IPS-NIHi11 (cell line): ENCODE measurements at places on chromosomes 3 and 15.
A peak's percentile ranks its signal among the peaks of the same experiment; 100 is the strongest.

- peak; percentile 61 for DNase-seq
These were observed 2.8 kb downstream of the ADAMTS17 start for GRCh38 chr15:100338971-100339444.

- DNase-seq = no peak
These were observed 507.6 kb upstream of the ADAMTS9 start for GRCh38 chr3:65195211-65196006.

DNA sequence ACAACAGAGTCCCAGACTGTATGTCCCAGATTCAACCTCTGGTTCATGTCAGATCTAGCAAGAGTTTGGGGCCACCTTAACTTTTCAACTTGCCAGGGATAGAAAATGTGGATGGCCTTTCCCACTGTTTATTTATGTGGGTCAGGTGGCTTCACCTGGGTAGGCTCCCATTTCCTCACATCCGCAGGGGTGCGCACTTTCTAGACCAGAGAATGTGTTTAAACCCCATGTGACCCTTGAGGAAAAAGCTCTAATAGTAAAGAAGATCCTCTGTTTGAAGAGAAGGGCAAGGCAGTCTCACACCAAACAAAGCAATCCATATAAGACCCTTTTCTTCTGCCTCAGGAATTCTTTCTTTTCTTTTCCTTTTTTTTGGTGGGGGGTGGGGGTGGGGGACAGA lies 167.2 kb upstream of the TSC22D2 start:
- no peak for DNase-seq

- no peak for DNase-seq
These were observed 207.0 kb upstream of the DCBLD2 start for GRCh38 chr3:99108508-99108907.

- DNase-seq = peak; percentile 57
These were observed 663.7 kb downstream of the AGBL1 start for GRCh38 chr15:86743283-86743903.
